CD14-positive monocyte (primary cell): ENCODE measurements at places on chromosomes 7 and 10. TPM values are rescaled to one million over a fixed set of nuclear protein-coding genes. Genes with fewer than 3 reads are reported as not detected.
A peak's percentile ranks its signal among the peaks of the same experiment; 100 is the strongest.

DNA sequence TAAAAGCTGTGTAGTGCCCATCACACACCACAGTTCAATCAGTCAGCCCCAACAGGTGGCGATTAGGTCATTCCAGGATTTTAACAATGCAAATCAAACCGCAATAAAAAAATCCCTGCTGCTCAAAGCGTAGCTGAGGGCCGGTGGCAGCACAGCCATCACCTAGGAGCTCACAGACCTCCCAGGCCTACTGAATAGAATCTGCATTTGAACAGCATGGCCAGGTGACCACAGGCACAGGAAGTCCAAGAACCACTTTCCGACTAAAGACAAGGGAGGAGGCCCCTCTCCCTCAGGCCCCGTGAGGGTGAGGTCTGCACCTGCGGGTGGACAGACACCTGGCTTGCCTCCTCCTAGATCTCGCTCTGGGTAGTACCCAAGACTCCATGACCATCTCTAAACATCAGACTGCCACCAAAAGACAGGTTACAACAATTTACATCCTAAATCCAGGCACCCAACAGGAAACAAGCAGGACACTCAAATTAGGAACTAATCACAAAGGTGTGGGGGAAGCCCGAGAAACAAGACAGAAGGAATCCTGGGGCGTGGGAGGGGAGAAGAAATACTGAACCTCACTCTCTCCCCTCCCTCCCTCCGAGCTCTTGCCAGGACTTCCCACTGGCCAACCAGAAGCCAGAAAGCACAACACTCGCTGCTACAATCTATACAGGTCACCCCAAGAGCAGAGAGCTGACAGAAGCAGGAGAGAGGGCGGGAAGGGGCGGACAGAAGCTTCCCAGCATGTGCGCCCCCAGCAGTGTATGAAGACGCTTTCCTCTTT, 19.2 kb downstream of the GNA12 start:
- H3K4me3 ChIP-seq: no peak overlapping the region
- H3K36me3 ChIP-seq: peaks cover 6% of the 10 kb centered on the region
- no peaks in the 10 kb centered on the region for H3K27me3 ChIP-seq
- H3K4me1 ChIP-seq: peaks cover 7% of the 10 kb centered on the region
- no peak overlapping the region for H3K27ac ChIP-seq

GRCh38 chr7:4550117-4550516, 132.0 kb upstream of the FOXK1 start:
- DNase-seq: no peak
- H3K27me3 ChIP-seq: no peaks in the 10 kb centered on the region
- H3K36me3 ChIP-seq: no peaks in the 10 kb centered on the region
- no peak overlapping the region for H3K4me3 ChIP-seq
- no peaks in the 10 kb centered on the region for H3K4me1 ChIP-seq

DNA sequence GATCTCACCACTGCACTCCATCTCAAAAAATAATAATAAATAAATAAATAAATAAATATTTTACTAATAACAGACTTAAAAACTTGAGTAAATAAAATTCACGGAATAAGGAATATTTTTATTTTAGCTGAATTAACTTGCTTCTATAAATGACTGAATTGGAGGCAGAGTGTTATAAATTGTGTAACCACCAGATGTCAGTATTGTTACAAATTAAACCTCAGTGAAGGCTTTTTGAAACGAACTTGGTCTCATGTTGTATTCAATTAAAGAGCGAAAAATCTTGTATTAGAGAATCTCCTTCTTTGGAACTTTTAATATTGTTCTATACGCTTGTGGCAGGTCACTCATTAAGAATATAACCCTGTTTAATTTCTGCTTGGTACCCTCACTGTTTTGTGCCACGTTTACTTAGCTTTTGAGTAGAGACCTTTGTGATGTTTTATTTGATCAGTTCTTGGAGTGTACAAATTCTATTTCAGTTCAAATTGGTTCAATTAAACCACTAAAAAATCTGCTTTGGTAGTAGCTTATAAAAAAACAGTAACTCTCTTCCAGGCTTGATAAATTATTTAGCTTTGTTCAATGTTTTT, 45.6 kb upstream of the SCIN start:
- H3K4me1 ChIP-seq: no peaks in the 10 kb centered on the region
- DNase-seq: peak; percentile 56
- no peak overlapping the region for H3K27ac ChIP-seq
- H3K27me3 ChIP-seq: no peaks in the 10 kb centered on the region

- no peaks in the 10 kb centered on the region for H3K36me3 ChIP-seq
- H3K4me1 ChIP-seq: peaks cover 34% of the 10 kb centered on the region
- peak overlapping the region; percentile 5 for H3K27ac ChIP-seq
Measured at GRCh38 chr10:119305860-119306513, 98.6 kb downstream of the GRK5 start.

DNA sequence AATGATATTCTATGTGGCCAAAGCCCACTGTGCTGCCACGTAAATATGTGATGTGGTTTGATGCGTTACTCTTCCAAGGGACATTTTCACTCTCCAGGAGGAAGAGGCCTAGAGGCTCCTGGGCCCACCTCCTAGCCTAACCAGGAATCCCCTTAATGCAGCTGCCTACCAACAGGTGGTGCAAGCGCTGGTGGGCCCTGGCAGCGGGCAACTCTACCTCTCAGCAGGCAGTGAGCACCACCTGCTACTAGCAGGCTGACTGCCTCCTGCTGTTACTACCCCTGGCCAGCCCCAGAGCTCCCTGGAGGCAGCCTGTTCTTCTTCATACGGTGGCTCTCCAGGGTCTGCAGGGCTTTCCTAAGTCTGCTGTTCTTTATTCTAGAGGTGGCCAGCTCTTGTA, 62.8 kb downstream of the CDH23 start:
- H3K36me3 ChIP-seq: no peaks in the 10 kb centered on the region
- no peaks in the 10 kb centered on the region for H3K4me1 ChIP-seq
- no peaks in the 10 kb centered on the region for H3K27me3 ChIP-seq
- no peak overlapping the region for H3K4me3 ChIP-seq
- no peak for DNase-seq
- no peak overlapping the region for H3K27ac ChIP-seq

DNA sequence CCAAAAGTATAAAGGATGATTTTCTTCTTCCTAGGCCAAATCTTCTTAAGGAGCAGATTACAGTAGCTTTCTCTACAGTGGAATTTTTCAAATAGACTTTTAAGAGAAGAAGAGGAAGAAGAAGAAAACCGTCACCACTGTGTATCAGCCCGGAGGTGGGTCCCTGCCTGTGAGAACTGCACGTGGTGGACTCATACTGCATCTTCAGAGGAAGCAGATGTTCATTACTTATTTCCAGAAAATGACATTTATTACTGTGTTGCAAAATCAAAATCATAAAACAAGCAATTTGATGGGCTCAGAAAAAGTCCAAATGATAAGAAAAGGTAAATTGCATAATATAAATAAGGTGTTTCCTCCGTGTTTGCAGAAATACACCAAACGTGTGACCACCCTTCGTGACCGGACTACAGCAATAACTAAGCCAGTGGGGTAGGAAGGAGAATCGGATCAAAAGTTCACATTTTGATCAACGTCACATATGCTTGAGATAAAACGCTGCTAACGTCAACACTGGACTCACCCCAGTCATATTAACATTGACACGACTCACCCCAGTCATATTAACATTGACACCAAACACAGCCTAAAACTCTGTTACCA, 179.2 kb downstream of the PTPRN2 start:
- H3K27ac ChIP-seq: no peak overlapping the region
- DNase-seq: no peak
- no peaks in the 10 kb centered on the region for H3K4me1 ChIP-seq

DNA sequence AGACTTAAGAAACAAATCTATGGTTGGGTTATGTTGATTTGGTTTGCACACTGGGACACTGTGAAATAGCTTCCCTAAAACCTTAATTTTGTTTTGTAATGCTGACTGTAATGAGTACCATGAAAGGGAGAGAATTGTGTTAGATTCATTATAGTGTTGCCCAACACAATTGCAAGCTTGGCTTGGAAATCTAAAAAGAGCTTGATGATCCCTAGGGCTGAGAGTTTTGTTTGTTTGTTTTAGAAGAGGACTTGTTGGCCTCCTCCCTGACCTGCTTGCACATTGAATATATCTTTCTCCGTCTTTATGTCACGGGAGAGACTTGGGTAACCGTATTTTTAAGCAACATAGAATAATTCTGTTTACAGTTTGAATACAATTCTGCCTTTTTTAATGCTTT, 410.1 kb downstream of the ARL4A start:
- no peaks in the 10 kb centered on the region for H3K4me1 ChIP-seq
- DNase-seq: no peak
- no peaks in the 10 kb centered on the region for H3K36me3 ChIP-seq
- no peak overlapping the region for H3K27ac ChIP-seq
- no peak overlapping the region for H3K4me3 ChIP-seq

DNA sequence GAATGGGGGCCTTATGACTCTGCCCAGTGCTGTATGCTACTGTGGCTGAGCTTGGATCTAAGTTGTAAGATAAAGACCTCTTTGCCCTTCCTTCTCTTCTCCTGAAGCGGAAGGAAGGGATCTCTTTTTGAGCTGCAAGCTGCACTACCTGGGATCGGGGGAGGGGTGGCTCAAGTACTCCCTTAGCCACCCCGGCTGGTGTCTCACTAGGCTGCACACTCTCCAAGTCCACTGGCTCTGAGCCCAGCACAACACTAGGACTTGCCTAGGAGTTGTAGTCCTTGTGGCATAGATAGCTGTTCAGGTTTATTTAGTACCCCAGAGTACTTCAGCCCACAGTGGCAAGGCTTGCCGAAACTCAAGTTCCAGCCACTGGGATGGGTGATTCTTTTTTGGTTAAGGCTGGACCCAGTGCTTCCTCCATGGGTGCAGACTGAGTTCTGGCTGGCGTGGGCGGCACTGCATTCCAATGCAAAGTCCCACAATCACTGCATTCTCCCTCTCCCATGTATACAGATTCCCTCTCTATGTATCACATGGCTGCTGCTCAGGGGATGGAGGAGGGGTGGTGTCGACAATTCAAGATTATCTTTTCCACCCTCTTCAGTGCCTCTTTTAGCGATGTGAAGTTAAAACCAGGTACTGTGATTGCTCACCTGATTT, 76.2 kb upstream of the SLC25A13 start:
- no peak overlapping the region for H3K4me3 ChIP-seq
- H3K27ac ChIP-seq: no peak overlapping the region
- H3K36me3 ChIP-seq: no peaks in the 10 kb centered on the region
- DNase-seq: no peak
- H3K27me3 ChIP-seq: no peaks in the 10 kb centered on the region

- no peak for DNase-seq
- H3K27me3 ChIP-seq: no peaks in the 10 kb centered on the region
- peaks cover 4% of the 10 kb centered on the region for H3K4me1 ChIP-seq
Measured at GRCh38 chr10:13449296-13449695, 79.5 kb downstream of the BEND7 start.

DNA sequence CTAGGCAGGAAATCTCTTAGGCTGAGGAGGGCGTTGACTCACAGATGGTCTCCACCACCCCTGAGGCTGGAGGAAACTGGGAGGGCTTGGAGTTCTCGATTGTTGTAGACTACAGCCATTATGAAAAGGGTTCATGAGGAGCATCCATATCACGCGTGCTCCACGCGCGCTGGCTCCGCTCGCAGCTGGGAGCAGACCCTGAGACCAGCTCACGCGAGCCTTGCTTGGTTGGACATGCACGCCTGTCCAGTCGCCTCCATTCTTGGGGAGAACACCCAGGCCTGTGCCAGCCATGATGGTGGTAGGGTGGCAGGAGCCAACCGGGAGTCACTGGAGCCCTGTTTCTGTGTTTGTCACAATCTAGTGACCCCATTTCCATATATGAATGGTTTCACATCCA, 139.1 kb downstream of the TCERG1L start:
- H3K27ac ChIP-seq: no peak overlapping the region
- H3K4me1 ChIP-seq: no peaks in the 10 kb centered on the region
- no peaks in the 10 kb centered on the region for H3K27me3 ChIP-seq

Gene HMX2
- polyA plus RNA-seq: not detected

Gene CRHR2
- polyA plus RNA-seq: not detected

Gene ALDH18A1
- 2.6 TPM for polyA plus RNA-seq

Gene UCN3
- not detected for polyA plus RNA-seq

Gene ZNRF2
- 5.7 TPM for polyA plus RNA-seq

Gene CD36
- 342 and 735 TPM in 2 replicates for polyA plus RNA-seq

Gene SPACDR
- polyA plus RNA-seq: not detected

Gene OPN1SW
- polyA plus RNA-seq: not detected
